A172 (cell line): ENCODE measurements at places on chromosomes 3 and 15.

GRCh38 chr15:69818529-69818928 lies 279.2 kb downstream of the TLE3 start:
- DNase-seq, result no peak

- DNase-seq, result no peak
Observed at GRCh38 chr3:53599771-53600170, 105.4 kb downstream of the CACNA1D start.

DNA sequence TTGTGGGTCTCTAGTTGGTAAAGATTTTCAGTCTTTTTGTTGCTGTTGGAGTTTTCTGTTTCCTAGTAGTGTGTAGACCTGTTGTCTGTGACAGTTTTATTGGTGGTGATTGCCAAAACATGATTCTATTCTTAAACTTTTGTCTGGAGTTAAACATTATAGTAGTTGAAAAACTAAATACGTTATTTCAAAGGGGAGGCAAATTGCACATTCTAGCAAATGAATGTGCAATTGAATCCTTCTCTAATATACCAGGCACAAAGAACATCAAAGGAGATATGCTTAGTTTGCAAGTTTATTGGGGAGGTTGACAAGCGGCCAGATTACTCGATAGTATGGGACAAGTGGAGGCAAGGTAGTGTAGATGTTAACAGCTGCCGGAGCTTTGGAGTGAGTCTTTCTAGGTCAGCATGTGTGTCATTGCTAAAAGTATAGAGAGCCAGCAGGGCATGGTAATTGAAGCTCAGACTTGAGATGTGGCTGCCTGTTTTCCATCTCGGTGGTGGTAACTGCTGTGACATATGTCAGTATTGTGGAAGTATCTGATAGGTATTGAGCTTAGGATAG lies 20.6 kb downstream of the CHD2 start:
- DNase-seq, result no peak

DNA sequence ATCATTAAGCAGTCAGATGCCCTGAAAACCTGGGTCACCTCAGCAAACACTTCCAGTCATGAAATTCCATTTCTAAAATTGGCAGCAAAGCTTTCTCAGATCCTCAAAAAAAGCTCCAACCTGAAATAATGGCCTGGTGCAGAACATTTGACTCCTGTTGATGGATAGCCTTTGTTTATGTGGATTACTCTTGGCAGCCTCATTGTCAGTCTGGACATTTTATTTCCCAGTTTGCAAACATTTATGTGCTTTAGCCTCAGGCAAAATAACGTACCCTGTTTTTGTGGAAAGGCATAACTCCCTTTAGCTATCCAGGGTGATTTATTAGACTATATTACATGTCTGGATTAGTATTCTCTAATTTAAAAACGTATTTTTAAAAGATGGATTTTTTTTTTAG lies 53.9 kb downstream of the PXYLP1 start:
- no peak for DNase-seq

- no peak for DNase-seq
Observed at GRCh38 chr3:21392526-21392925, 358.5 kb downstream of the ZNF385D start.

DNA sequence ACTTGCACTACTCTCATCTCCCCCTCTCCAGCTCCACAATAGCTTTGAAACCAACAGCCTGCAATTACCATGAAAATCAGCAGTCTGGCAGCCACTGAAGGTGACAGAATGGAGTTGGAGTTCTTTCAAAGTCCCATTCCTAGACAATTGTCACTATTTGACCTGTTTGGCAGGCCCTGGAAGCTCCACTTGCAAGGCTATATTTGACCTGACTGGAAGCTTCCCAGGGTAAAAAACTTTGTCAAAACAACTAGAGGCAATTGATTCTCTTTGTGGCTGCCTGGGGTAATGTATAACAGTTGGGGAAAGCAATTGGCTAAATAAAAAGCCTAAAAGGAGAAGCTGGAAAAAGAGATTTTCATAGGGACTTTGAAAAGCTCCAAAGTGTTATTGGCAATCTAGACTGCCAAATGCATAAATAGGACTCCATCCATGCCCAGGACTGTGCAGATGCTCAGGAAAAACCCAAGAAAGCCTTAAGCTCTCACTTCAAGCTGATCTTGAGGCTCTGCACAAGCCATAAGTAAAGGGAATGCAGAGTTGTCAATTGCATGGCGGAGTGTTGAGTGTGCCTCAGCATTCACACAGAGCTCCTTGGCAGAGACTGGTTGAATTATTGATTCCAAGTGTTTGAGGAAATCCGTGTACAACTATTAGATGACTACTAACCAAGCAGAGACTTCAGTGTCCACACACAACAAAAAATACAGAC lies 18.3 kb downstream of the GREM1 start:
- DNase-seq, result no peak

- no peak for DNase-seq
Observed at GRCh38 chr3:68706096-68706495, 226.3 kb downstream of the TAFA4 start.

DNA sequence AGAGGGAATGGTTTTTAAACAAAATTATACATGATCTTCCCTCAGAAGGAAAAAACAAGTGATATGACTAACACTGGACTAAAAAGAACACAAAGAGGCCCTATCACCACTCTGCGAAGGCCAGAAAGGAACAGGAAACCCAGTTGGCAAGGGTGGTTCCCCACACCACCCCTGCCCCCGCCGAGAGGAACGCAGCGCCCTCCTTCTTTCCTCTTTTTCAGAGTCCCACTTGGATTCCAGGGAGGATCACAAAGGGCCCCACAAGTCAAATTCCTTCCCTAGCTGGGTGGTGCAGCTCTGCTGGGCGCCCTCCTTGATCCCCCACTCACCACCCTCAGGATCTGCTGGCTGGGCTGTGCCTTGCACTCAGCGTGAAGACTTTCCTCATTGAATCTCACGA lies 29.8 kb downstream of the PLA1A start:
- no peak for DNase-seq

DNA sequence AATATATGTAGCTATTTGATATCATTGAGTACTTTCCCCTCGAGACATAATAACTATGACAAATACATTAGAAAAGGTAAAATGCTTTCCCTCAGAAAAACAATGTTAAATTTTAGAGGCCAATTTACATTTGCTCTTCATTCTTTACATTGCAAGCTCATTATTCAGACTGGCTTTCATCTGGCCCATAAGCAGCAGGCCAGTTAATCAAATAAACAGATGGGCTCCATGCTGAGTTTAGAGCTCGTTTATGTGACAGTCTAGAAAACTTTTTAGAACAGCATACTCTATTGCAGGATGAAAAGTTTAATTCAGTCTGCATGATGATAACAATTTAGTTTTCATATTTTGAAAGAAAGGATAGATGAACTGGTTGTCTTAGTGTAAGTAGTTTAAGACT lies 150.6 kb downstream of the DUT start:
- no peak for DNase-seq

- DNase-seq, result no peak
Observed at GRCh38 chr3:177545964-177546363, 348.7 kb upstream of the TBL1XR1 start.

GRCh38 chr15:39873978-39874377 lies 46.1 kb downstream of the GPR176 start:
- no peak for DNase-seq

DNA sequence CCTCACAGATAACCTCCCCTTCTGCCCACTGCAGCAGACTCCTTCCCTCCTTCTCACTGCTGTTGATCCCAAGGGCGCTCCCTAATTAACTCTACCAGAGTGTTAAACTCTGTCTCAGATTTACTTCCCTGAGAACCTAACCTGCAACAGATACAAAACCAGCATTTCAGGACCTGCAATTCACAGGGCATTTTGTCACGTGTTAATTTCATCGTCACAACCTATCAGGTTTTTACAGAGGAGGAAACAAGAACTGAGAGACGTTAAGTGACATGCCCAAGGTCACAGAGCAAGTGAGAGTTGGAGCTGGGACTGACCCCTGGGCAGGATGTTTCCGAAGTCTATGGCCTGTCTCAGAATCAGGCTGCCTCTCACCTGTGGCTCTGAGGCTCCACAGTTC lies 223.9 kb downstream of the UACA start:
- no peak for DNase-seq

GRCh38 chr15:101724675-101725005 lies 367 bp upstream of the TARS3 start:
- DNase-seq, result no peak

GRCh38 chr15:60840703-60841411 lies 361.9 kb upstream of the ICE2 start:
- DNase-seq, result no peak

- DNase-seq, result peak; percentile 38
Observed at GRCh38 chr3:22980346-22980745, 222.8 kb upstream of the UBE2E2 start.

- DNase-seq, result no peak
Observed at GRCh38 chr3:60147249-60147950, 1097.6 kb upstream of the CFAP20DC start.

DNA sequence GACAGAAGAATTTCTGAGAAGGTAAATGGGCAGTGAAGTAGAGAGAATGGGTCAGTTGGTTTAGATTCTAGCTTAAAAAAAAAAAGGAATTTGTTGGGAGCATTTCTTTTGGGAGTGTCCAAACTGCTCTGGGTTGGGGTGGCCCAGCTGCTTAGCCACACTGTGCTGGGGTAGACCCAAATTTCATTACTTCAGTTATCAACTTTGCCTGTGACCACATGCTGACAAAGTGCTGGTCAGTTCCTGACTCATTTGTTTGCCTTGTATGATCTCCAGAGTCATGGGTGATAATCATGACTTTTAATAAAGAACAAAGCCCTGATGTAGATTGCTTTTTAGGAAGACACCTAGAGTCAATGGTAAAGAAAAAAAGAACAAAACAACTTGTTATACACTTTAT lies 121.5 kb upstream of the FGF7 start:
- no peak for DNase-seq

DNA sequence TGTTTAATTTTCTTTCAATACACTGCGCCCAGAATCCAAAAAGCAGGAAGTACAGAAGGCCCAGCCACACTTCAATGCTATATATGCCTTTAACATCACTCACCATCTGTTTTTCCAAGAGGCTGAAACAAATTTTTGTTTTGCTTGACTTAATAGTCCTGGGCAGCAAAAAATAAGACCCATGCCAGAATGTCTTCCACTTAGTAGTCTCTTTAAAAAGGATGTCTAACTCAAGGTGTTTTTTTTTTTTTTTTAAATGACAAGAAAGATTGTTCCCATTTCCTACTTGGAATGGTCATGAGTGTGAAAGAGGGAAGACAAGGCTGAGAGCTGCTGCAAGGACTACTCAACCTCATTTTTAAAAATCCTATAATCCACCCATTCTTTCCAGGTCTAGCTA lies 590.3 kb upstream of the SGO1 start:
- DNase-seq, result no peak

DNA sequence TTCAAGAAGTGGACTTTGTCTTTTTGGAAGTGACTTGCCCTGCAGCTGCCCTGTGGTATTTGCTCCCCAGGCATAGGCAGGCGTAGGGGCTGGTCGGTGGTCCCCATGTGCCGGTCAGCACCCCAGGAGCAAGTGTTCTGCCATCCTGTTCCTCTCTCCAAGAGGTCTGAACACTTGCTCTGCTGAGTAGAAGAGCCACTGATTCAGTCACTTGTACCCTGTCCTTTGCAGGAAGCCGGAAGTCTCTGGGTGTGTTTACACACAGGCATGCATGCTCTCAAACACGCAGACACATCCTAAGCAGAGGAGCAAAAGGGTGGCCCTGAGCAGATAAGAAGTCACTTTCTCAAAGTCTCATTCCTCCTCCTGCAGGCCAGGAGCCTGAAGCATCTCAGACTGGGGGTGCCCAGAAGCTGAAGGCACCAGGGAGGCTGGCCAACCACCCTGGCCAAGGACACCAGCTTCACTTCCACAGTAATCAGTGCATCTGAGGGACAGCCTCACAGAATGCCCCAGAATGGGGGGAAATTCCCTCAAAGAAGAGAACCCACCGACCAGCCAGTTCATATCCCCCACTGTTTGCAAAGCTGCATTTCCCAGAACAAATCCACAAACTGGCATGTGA lies 88.7 kb upstream of the POMGNT2 start:
- DNase-seq, result no peak

GRCh38 chr15:76588811-76589747 lies 252.5 kb downstream of the ISL2 start:
- DNase-seq, result no peak

DNA sequence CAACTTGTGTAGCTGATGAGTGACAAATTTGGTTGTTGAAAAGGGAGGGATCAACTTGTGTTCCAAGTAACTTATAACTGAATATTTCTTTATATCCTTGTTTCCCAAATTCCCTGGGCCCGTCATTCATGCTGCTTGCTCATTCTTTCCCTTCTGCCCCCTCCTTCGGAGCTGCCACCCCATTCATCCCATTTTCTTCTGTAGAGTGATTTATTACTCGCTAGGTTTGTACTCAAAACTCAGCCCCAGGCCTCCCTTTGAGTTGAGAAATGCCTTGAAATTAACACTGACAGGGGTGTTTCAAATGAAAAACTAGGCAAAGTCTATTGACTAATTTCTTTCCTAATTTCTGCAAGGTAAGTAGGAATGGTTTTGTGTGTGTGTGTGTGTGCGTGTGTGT lies 277.4 kb upstream of the SLCO3A1 start:
- no peak for DNase-seq

- DNase-seq, result no peak
Observed at GRCh38 chr3:38968891-38969290, 82.9 kb downstream of the SCN11A start.

GRCh38 chr15:101183226-101183930 lies 68.5 kb downstream of the CHSY1 start:
- no peak for DNase-seq

GRCh38 chr15:50100486-50100885 lies 18.5 kb downstream of the ATP8B4 start:
- DNase-seq, result no peak

- no peak for DNase-seq
Observed at GRCh38 chr3:47794544-47794943, 8.4 kb upstream of the DHX30 start.

DNA sequence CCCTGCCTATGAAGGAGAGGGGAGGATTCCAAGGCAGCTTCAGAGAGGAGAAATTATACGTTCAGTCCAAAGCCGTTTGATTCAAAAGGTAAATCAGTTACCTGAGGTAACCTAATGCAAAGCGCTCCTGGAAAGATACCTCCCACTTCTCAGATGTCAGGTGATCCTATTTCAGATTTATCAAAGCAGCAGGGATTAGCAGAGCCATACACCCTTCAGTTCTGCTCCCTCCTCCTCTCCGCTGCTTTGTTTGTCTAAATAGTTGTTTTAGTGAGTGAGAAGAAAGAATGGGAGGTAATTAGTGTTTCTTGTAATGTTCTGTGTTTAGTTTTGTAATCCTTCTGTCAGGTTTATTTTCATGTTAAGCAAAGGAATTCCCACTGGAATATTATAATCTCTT lies 81.1 kb downstream of the SOX14 start:
- DNase-seq, result no peak

DNA sequence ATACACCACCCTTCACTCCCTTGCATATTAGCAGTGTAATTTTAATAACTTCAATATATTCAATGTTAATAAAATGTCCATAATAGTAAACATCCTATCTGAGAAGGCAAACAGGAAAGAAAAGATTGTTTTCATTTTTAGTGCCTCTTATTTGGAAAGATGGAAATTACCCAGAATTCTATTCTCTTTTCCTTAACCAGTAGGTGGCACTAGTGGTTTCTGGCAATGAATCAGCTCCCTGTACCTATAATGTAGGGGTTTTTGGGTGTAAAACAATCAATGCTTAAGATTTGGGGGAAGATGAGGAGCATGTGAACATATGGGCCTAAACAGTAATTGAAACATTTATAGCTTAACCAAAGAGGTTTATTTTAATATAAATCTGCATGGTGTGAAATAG lies 5.7 kb upstream of the SEMA6D start:
- peak; percentile 10 for DNase-seq

- no peak for DNase-seq
Observed at GRCh38 chr3:13161771-13162535, 88.7 kb upstream of the IQSEC1 start.

- no peak for DNase-seq
Observed at GRCh38 chr3:54572197-54572895, 355.5 kb downstream of the LRTM1 start.
